ENCODE measurements at places on chromosomes 7 and 10.

GRCh38 chr7:96695581-96695980 lies 14.1 kb downstream of the SEM1 start:
- no peak for DNase-seq

DNA sequence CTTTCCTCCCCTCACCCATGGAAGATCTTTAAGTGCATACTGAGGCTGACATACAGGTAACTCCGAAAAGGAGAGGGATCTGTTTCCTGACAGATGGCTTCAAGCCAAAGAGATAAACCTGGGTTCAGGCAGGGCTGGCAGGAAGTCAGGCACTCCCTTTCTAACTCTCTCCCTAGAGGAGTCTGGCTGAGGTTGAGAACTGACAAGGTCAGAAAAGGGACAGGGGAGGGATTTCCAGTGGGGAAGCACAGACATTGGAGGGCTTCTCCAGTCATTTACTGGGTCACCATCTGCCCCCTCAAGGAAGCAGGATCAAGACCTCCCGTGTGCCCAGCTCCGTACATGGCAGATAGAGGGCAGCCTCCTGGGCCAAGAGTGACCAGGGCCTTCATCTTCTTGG lies 31.6 kb downstream of the TLX1 start:
- DNase-seq = no peak

DNA sequence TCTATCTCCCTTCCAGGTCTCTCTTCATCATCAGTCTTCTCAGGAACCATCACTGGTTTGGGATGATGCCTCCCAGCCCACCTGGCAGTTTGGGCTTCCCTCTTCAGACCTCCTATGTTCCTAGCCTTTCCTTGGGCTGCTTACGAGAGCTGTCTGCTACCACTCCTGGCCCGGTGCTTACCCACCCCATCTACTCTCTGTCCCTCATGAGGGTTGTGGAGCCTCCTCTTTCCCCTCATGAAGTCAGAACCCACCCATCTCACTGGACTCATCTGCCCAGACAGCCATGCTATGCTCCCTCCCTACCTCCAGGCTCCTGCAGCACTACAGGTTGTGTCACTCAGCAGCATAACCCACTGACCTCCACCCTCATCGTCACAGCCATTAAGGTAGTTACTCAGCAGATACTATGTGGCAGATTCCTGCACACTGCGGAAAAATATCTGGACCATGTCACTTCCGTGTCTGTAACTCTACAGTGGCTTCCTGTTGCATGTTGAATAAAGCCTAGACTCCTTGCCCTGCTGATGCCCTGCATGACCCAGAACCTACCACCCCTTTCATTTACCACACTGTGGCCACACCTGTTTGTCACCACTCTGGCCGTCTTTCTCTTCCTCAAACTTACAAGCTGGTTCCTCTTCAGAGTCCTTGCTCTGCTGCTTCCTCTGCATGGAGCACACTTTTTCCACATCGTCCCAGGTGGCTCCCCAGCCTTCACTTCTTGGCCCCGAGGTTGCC lies 2.0 kb downstream of the DBNL start:
- no peak for DNase-seq

DNA sequence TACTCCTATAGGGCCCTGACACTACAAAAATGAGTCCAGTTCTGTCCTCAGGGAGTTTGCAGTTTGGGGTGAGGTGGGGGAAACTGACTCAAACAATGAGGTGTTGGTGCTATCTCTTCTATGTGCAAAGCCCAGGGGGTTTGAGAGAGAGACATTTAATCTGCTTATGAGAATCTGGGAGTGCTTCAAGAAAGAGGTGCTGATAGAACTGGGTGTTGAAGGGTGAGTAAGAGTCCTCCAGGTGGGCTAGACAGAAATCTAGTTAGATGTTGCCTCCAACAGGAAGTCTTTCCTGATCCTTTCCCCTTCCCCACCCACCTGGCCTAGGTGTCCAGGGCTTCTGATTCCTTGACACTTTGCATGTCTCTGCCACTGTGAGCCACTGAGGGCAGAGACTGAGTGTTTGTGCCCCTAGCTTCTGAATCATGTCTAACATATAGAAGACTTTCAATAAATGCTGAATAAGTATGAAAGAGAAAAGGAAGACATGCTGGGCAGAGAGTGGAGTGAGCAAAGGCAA lies 53.0 kb downstream of the FAM241B start:
- no peak for DNase-seq

- no peak for DNase-seq
These were observed 168.9 kb downstream of the SNX10 start for GRCh38 chr7:26460351-26461085.

All from erythroblast (primary cell).